ENCODE measurements at places on chromosomes 6 and 20.

- no peak for DNase-seq
Measured at GRCh38 chr20:41638456-41638855, 20.3 kb upstream of the CHD6 start.

- DNase-seq: no peak
Measured at GRCh38 chr20:38855356-38855755, 49.9 kb downstream of the PPP1R16B start.

DNA sequence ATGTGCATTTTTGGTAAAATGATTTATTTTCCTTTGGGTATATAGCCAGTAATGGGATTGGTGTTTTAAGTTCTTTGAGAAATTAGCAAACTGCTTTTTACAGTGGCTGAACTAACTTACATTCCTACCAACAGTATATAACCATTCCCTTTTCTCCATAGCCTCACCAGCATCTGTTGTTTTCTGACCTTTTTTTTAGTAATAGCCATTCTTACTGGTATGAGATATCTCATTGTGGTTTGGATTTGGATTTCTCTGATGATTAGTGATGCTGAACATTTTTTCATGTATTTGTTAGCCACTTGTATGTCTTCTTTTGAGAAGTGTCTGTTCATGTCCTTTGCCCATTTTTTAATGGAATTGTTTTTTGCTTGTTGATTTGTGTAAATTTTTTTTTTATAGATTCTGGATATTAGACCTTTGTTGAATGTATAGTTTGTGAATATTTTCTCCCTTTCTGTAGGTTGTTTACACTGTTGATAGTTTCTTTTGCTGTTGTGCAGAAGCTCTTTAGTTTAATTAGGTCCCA, 42.3 kb downstream of the STK4 start:
- no peak for DNase-seq

DNA sequence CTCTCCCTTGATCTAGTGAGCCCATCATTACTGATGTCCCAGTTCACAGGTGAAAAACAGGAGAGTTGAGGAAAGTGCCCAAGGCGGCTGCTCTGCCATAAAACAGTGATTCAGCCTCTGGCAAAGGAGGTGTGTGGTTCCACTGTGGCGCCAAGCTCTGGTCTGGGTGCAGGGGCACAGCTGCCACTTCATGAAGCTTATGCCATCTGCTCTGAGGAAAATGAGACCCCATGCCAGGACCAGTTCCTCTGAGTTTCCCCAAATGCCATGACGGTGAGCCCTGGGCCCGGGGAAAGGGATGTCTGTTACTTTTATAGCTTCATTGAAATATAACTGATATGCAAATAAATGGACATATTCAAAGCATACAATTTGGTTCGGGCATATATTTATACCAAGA, 33.7 kb upstream of the ZBP1 start:
- DNase-seq: no peak

DNA sequence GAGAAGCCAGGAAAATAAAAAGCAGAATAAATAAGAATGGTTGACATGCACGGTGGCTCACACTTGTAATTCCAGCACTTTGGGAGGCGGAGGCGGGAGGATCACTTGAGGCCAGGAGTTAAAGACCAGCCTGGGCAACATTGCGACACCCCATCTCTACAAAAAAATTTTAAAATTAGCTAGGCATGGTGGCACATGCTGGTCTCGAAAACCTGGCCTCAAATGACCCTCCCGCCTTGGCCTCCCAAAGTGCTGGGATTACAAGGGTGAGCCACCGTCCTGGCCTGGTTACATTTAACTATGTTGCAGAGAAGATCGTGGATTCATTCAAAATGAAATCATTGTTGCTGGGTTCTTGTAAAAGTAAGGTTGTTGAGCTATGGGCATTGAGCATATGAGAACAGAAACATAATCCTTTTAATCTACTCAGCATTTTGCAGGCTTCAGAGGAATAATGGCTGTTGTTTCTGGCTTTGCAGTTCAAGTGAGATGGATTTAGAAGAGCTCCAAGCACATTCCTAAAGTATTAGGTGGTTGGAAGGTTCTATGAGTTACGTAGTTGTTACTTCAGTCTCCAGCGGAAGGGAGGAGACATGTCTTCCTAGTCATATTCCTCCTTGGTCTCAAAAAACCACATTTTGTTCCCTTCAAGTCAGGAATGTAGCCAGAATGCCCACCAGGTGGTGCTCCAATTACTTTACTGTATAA, 45.6 kb upstream of the RAB23 start:
- peak; percentile 5 for DNase-seq

DNA sequence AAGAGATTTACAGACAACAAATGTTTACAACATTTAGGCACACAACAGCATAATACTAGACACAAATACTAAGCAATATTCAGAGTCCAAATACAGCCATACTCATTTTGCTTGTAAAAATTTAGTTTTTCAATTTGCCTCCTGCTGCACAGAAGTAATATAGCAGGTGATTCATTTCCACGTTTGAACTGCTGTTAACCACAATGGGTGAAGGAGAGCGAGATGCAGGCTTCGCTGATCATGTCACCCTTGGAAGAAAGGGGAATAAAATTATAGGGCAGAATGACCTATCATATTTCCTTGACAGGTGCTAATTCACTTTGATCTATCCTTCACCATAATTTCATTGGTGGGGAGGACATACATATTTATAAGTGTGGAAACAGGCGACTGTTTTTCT, 643.8 kb upstream of the AGPAT4 start:
- no peak for DNase-seq

- DNase-seq: no peak
Measured at GRCh38 chr20:44209686-44210405, 725 bp downstream of the OSER1 start.

DNA sequence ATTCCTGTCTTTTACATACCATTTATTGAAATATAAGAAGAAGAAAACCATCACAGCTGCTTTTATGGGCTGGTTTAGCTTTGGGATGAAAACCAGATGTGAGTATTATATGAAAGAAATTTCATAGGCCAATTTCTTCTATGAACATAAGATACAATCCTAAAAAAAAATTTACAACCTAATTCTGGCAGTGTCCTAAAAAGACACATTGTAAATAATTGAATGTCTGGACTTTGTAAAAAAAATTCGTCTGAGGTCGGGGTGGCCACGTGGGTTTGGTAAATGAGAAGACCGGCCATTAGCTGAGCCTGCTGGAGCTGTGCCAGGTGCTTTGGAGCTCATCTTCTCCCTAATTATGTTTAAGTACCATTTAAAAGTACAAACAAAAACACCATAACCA, 26.8 kb downstream of the DACT2 start:
- DNase-seq: no peak
